IMR-90 (cell line): ENCODE measurements at places on chromosomes 5 and 9. TPM values are rescaled to one million over a fixed set of nuclear protein-coding genes. Genes with fewer than 3 reads are reported as not detected.

- H3K27ac ChIP-seq = no peak overlapping the region
- no peaks in the 10 kb centered on the region for H3K4me1 ChIP-seq
- H3K27me3 ChIP-seq = no peaks in the 10 kb centered on the region
- no peak overlapping the region for H3K4me3 ChIP-seq
- no peak for DNase-seq
Measured at GRCh38 chr9:128936171-128936865, 11.1 kb downstream of the DOLK start.

DNA sequence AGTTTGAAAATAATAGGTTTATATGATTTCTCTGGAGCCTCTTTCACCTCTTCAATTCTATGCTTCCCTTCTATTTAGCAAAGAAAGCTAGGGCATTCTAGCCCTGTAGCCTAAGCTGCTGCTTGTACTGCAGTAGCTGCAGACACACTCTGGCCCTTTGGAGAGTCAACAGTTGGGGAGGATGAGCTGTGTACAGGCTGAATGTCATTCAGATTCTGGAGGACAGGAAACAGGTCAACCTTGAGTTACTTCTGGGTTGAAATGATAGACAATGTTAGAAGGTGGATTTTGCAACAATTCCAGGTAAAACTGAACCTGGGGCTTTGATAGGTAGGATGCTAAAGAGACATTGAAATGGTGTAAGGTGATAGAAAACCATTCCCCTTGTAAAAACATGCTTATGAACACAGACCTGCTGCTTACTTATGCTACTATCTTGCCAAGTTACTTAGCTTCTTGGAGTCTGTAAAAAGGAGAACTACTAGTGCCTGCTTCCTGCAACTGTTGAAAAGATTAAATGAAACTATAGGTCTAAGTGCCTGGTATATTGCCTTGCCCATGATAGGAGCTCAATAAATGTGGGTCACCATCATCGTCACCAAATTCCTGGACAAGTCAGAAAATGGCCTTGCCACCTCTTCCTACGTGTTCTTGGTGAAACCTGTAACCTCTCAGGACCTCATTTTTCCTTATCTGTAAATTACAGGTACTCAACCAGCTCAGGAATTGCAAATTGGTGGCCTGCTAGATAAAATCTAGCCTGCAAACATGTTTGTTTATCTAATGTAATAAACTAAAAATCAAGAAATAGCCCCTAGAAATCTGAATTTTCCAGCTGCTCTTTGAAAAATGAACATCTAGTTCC, 83.7 kb downstream of the GALNT10 start:
- no peak for DNase-seq
- H3K4me3 ChIP-seq = no peak overlapping the region
- no peaks in the 10 kb centered on the region; the same call in 1 of the 2 replicates for H3K36me3 ChIP-seq
- H3K4me1 ChIP-seq = peaks cover 27% of the 10 kb centered on the region
- no peaks in the 10 kb centered on the region for H3K27me3 ChIP-seq

DNA sequence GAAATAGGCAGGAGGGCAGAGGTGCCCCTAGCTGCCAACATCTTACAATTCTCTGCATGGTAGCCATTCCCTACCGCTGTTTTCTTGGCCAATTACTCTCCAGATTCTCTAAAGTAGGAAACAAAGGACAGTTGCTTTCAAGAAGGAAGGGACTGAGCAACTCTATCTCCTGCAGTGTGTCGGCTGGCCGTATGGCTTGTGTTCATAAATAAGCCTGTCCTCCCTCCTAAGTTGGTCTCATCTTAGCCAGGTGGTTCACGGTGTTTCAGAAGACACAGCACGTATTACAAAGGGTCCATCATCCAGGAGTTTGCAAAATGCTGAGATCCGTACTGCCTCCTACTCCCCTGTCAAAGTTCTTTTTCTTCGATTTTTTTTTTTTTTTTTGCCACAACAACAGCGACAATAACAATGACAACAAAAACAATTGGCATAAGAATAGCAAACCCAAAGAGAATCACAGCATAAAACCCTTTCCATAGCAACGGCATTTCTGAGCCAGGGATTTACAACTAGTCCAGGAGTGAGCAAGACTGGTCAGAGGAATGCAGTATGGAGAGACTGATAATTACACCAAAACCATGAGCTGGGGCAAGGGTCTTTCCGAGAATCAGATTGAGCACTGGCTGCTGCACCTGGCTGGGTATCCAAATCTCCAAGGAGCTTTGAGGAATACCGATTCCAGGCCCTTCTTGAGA, 212.8 kb downstream of the SLIT3 start:
- no peaks in the 10 kb centered on the region for H3K36me3 ChIP-seq
- no peaks in the 10 kb centered on the region for H3K4me1 ChIP-seq
- H3K27me3 ChIP-seq = no peaks in the 10 kb centered on the region
- no peak overlapping the region for H3K4me3 ChIP-seq
- DNase-seq = no peak
- no peak overlapping the region for H3K27ac ChIP-seq

- DNase-seq = no peak
- no peak overlapping the region for H3K27ac ChIP-seq
- peaks cover 2% of the 10 kb centered on the region; the same call in 1 of the 2 replicates for H3K4me1 ChIP-seq
Measured at GRCh38 chr5:159340511-159340910, 10.2 kb upstream of the IL12B start.

ENC1 gene
- 55.8 and 70.8 TPM in 2 replicates for total RNA-seq

CORO2A gene
- total RNA-seq = 1.9 and 2.2 TPM in 2 replicates

FRMD3 gene
- under 0.01 and 0.18 TPM in 2 replicates for total RNA-seq

ZDHHC11 gene
- total RNA-seq = 0.28 and 0.36 TPM in 2 replicates
